Right renal pelvis (tissue), 4 donors: ENCODE measurements at places on chromosomes 5 and 9. TPM values are rescaled to one million over a fixed set of nuclear protein-coding genes. Genes with fewer than 3 reads are reported as not detected.

- no peak for DNase-seq
Measured at GRCh38 chr5:172940268-172941066, 18.8 kb upstream of the RPL26L1 start.

DNA sequence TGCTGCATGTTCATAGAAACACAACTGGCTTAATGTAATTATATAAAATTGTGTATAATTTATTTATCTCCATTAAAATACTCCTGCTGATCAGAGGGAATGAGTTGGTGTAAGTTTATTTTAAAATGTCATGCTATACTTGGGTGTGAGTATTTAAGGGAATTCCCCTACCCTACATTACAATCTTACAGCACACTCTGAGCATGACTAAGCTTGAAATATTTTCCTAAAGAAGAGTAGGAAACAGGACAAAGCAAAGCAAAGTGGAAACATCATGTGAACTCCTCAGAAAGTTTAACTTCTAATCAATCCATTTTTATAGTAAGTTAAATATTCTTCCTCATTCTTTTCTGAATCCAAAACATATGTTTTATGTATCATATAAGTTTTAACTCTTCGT is 1271.3 kb downstream of the EFNA5 start:
- no peak for DNase-seq

GRCh38 chr9:129609486-129610212 is 11.3 kb downstream of the C9orf50 start:
- DNase-seq, result no peak

Gene SLC4A9
- 17.6 TPM for polyA plus RNA-seq

- DNase-seq, result no peak
Measured at GRCh38 chr9:84170521-84171141, 169.9 kb downstream of the SLC28A3 start.

DNA sequence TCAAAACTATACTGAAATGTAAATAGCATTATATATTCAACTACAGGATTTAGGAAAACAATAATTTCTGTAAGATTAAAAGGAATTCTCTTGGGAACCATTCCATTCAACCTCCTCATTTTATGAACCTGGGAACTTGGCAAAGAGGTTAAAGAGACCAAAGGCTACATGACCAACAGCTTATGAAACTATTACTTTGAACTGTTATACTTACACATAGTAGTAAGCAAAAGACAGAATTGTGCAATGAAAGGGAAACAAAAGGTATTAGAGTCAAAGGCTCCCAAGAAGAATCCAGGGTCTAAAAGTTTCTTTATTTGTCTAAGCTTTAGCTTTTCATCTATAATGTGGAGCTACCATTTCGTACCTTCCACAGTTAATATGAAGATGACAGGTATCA is 7.2 kb downstream of the C9orf72 start:
- no peak for DNase-seq

DNA sequence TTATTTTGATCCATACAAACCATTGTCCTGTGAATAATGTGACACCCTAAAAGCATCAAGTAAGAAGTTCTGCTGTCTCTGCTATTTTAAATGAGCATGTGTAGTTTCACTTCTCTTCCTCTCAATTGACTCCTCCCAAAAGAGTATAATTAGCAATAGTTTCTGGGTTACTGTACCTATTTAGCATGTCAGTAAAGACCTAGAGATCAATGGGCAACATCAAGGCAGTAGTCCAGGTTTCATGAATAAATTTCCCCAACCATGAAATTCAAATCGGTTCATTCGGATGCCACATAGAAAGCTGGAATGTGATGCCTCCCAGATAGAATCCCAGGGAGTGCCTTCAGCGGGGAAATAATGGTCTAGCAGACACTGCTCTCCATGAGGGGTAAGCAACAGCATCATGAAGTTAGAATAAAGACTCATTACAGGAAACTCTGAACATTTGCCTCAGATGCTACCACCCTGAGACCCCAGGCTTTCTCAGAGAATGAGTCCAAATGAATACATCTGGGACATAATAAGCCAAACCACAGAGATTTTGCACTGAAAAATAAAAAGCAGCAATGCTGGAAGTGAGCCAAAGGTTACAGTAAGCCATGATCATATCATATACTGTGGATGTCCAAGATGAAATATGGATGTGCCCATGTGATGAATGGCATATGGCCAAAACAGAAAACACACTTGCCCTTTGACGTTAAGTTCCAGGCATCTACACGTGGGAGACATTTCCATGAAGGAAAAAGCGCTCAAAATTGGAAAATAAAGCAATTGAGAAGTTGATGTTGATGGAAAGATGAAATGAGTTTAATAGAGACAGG is 1107.0 kb upstream of the SEMA6A start:
- no peak for DNase-seq

Gene CXCL14
- 45.3 TPM for polyA plus RNA-seq

- no peak for DNase-seq
Measured at GRCh38 chr5:98772415-98773213, 849 bp upstream of the RGMB start.

DNA sequence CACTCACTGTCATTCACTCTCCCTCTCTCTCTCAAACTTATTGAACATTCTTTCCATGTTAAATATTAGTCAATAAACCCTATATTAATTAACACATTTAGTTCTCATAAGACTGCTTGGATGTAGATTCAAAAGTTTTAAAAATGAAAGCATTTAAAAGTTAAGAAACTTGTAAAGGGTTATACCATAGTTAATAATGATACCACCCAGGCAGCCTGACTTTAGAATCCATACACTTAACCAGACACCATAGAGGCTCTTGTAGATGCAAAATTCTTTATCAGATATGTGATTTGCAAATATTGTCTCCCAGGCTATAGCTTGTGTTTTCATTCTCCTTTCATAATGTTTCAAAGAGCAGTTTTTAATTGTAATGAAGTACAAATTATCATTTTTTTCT is 335.8 kb upstream of the ACTBL2 start:
- DNase-seq, result no peak

Gene HCN1
- polyA plus RNA-seq, result 0.01 TPM
